CD8-positive, alpha-beta T cell (primary cell): ENCODE measurements at places on chromosomes 7 and 10.

GRCh38 chr10:131093795-131094366 lies 217.6 kb downstream of the TCERG1L start:
- no peak for DNase-seq

- DNase-seq: no peak
These were observed 262.3 kb downstream of the SORCS3 start for GRCh38 chr10:104903433-104903832.

DNA sequence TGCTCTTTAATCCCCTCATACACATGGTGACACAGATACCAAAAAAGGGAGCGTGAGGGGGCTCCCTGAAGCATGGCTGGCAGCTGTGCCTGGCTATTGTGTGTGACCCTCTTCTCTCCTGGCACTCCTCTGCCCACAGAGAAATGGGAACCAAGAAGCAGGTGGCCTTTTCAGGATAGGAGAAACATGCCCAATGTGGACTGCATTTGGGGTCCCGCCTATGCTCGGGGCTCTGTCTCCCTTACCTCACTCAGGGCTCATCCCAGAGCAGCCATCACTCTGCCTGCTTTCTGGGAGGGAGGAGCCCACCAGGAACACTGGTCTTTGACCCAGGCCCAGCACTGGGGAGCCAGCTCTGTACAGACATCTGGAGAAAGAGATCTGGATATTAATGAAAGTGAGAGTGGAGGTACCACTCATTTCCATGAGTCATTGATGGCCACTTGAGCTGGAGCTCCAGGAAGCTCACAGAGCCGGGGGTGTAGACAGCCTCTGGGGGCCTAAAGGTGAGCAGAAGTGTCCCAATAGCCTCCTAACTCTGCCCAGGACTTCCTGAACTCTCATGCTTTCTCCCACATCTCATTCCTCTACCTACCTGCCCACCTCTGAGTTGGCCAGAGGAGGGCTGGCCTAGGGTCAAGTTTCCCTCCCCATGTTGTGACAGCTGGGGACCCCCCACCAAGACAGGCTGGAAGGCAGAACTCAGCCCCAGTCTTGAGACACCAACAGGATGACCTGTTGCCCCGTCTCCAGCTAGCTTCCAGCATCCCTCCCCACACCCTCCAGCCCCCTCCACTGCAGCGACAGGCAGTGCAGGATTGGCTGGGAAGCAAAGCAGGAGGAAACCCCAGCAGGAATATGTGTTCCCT lies 42.6 kb downstream of the DRGX start:
- no peak for DNase-seq

GRCh38 chr7:108340856-108341411 lies 115.3 kb downstream of the NRCAM start:
- DNase-seq: no peak

GRCh38 chr10:131818510-131819234 lies 82.1 kb upstream of the PPP2R2D start:
- DNase-seq: no peak

DNA sequence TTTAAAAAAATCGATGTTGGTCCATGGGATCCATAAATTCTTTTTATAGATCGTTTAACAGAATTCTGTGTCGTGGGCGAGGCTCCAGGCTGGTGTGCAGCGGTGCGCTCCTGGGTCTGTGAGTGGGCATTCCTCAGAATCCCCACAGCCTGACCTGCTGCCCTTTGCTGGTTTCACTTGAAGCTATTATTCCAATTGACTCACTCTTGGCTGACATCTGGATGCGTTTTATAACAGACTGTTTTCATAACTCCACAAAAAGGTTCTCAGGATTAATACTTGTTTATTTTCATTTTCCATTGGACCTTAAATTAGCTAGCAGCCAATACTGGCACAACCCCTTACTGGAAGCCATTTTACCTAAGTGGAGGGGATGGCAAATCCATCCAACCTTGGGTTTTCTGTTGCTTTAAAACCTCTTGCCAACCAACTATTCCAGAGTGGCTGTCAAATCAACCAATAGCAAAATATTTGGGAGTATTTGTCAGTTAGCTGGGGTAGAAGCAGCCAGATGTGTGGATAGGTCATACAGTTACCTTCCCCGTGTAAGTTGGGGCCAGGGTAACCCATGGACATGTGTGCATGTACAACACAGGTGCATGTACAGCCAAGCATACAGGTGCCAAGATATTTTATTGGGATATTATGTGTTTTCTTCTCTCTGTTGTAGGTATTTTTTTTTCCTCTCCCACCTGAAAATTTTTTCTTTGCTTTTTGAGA lies 160.7 kb upstream of the ZNF32 start:
- no peak for DNase-seq

- DNase-seq: no peak
These were observed 84.9 kb upstream of the PRR15 start for GRCh38 chr7:29478687-29479240.

- DNase-seq: no peak
These were observed 36.0 kb downstream of the R3HCC1L start for GRCh38 chr10:98170249-98171117.

- no peak for DNase-seq
These were observed 44.3 kb upstream of the PRKCQ start for GRCh38 chr10:6624392-6624791.

GRCh38 chr10:49361178-49361554 lies 34.7 kb downstream of the DRGX start:
- DNase-seq: no peak

DNA sequence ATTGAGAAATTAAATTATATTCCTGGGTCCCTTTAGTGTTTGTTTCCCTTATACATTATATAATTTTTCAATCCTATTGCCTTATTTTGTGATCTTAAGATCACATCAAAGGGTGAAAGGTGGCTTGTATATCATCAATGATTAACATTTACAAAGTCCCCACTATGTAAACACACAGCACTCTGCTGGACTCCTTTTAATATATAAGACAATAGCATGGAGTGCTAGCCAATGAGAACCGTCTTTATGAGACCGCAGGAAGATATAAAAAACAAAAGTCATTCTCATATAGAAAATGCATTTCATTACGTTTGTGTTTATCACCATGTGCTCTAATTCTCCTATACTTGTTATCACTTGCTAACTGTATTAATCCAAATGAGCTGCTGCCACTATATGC lies 108.5 kb downstream of the HOXA1 start:
- no peak for DNase-seq

DNA sequence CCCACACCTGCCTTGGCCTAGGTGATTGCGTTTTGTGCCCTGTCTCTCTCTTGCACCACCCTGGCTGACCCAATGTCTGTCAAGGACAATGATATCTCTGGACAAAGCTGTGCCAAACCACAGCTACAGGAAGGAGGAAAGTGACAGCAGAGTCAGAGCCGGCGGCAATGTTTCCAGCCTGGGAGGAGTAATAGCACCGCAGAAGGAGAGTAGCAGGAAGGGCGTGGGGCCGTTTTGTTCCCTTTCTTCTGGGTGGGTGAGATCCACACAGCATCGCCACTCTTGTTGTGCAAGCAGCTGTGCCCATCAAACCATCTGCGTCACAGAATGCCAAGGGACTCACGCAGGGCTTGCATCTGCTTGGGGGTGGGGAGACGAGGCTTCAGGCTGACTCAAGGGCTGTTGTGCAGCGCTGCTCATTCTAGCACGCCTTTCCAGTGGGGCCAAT lies 341.6 kb upstream of the AUTS2 start:
- peak; percentile 16 for DNase-seq

GRCh38 chr10:52474265-52474664 lies 160.2 kb downstream of the DKK1 start:
- DNase-seq: no peak

- DNase-seq: no peak
These were observed 26.1 kb downstream of the PRKCQ start for GRCh38 chr10:6553937-6554336.

- DNase-seq: peak; percentile 69
These were observed 699 bp downstream of the CLIP2 start for GRCh38 chr7:74289659-74290552.
